Stimulated activated CD4-positive, alpha-beta T cell treated with anti-CD3 and anti-CD28 coated beads, TNF-alpha, amount 100 ng/mL, for 4 hours (primary cell): ENCODE measurements at places on chromosomes 5 and 9.

- no peak for DNase-seq
These were observed 69.8 kb downstream of the ANKH start for GRCh38 chr5:14801792-14802191.

DNA sequence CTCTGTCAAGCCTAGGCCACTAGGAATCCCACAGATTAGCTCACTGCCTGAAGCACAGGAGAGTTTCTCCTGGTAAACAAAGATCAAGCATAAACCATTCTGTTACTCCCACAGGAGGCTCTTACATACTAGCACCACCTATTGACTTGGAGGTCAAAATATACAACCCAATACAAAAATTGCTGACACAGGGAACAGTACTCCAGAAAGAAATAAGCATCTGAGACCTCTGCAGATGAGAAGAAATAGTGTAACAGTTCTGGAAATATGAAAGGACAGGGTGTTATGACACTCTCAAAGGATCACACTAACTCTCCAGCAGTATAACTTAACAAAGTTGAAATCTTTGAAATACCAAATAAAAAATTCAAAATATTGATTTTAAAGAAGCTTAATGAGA lies 269.6 kb upstream of the ARRDC3 start:
- no peak for DNase-seq

GRCh38 chr9:114076237-114077161 lies 1.6 kb downstream of the AMBP start:
- no peak for DNase-seq

- no peak for DNase-seq
These were observed 19.0 kb upstream of the FAM169A start for GRCh38 chr5:74885170-74885569.

GRCh38 chr5:125715216-125715615 lies 708.0 kb upstream of the GRAMD2B start:
- DNase-seq, result no peak

DNA sequence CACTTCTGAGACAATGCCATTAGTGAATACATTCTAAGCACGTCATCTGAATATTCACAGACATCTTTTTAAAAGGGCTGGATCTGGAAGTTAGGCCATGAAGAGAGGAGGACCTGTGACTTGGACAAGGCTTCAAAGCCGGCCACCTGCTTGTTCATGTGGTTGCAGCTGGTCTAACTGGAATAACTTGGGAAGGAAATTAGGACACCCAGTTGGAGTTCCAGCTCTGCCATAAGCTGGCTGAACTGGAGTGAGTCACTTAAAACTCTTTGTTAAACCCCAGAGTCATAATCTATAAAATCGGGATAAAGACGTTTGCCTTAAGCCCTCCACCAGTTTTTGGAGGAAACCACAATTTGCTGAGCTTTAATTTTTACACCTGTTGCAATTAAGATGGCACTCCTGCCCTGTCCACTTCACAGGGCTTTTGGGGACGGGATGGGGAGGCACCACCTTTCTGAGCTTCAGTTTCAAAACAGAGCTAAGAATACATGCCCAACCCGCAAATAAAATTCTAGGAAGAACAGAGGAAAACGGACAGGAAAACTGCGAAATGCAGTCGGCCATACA lies 536 bp upstream of the STX17 start:
- no peak for DNase-seq

DNA sequence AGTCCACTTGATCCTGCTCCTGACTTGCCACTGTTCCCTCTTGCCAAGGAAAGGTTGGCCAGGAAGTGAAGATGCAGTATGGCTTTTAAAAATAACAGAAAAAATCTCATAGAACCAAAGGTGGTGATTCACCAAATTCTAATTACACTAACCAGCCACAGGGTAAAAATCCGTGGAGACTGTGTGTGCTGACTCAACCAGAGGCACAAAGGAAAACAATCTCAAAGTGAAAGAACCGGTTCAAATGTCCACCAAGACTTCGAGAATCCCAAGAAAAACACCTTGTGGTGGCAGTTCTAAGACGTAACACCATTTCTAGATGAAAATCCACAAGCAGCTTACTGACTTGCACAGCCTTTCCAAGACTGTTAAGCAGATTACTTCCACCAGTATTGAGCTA lies 279.1 kb downstream of the TLE1 start:
- no peak for DNase-seq

GRCh38 chr9:135338546-135338945 lies 141.0 kb upstream of the PPP1R26 start:
- DNase-seq, result no peak

DNA sequence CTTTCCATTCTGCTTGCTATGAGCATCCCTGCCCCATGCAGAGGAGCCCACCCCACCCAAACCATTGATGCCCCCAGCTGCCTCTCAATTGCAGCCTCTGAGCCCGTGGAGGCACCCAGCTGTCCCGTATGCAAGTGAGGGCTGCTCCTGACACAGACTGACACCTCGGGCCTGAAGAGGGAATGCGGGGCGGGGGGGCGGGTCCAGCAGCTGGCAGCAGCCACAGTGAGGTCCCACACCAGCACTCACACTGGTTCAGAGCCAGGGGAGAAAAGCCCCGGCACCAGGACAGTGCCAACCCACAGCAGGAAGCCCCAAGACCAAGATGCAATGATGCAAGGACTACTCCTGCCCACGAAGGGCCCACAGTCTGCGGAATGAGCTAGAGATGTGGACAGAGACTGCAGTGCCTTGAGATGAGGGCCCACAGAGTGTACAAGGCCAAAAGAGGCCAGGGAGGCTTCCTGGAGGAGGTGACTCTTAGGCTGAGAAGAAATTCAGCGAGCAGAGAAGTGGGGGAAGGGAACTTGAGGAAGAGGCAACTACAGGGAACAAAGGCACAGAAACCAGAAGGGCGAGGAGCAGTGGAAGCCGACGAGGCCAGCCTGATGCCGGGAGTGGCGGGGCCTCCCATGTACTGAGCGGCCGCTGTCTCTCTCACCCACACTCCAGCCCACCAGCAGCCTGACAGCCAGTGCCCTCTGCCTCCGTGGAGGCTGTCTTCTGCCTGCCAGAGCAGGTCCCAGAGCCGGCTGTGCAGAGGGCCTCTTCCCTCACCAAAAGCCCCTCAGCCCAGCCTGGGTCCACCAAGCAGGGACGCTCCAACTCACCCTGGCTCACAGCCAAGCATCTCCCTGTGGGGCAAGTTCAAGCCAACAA lies 9.2 kb downstream of the EEIG1 start:
- no peak for DNase-seq

DNA sequence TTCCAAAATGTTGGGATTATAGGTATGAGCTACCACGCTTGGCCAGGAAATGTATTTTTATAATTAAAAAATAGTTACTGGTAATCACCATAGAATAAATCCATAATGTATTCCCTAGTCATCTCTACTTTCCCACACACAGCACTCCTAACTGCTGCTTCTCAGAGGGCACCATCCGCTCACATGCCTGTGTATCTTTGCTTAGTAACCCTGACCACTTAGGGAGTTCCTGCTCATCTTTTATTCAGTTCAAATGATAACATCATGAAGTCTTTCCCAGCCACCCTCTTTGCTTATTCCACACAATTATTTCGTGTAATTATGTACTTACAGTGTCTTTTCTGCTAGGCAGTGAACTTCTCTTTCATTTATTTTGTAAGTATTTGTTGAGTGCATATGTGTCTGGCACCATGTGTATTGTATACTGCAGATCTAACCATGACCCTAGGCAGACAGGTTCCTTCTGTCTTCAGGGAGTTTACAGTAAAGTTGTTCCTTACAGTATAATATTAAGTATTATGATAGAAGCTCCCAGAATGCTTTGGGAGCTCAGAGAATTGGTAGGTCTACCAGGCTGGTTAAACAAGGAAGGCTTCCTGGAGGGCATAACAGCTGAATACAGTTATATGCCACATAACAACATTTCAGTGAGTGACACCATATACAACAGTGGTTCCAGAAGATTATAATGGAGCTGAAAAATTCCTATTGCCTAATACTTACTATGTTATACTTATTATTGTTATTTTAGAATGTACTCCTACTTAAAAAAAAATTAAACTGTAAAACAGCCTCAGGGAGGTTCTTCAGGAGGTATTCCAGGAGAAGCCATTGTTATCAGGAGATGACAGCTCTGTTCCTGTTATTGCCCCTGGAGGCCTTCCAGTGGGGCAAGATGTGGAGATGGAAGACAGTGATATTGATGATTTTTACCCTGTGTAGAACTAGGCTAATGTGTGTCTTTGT lies 39.2 kb downstream of the DCAF10 start:
- DNase-seq, result no peak

DNA sequence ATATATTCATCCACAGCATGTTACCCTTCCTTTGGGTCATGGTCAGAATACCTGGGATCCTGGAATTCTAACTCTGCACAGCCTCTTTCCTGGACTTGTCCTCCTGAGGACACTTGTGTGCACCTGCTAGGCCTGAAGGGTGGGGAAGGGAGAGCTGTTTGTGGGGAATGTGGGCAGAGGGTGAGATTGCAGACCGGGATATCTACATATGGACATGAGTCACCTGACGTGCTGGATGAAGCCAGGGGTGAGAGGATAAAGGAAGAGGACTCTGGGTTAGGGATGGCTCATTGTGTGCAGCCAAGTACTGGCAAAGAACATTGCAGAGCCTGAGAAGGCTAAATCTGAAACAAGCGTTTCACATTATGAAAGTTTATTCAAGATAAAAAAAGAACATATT lies 241.4 kb upstream of the RPS23 start:
- no peak for DNase-seq

- DNase-seq, result no peak
These were observed 259.9 kb upstream of the TARS1 start for GRCh38 chr5:33180900-33181299.

DNA sequence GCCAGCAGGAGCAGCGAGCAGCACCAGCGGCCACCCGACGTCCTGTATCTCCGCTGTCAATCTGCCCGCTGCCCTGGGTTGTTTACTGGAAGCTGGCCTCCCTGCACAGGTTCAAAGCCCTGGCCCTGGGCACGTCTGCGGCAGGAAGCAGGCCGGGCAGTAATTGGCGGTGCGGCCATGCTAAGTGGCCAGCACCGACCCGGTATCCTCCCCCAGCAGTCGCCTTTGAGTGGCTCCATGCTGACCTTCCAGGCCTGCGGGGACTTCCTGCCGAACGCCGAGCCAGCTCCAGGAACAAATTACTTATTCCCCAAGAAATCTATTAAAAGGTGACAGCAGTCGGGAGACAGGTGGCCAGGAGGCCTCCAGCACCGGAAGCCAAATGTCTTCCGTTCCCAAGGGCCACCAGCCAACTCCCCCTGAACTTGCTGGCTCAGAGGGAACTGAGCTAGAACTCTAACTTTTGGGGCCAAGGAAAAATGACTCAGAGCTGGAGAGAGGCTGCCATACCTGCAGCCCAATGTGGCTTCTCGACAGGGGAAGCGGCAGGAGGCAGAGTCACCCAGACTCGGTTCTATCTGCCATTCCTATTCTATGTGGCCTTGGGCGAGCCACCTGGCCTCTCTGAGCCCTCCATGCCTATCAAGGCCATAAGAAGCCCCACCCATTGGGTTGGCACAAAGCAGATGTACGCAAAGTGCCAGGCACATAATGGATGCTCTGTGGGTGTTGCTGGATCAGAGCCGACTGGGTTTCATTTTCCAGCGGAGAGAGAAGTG lies 13.7 kb upstream of the PSMB7 start:
- DNase-seq, result no peak

DNA sequence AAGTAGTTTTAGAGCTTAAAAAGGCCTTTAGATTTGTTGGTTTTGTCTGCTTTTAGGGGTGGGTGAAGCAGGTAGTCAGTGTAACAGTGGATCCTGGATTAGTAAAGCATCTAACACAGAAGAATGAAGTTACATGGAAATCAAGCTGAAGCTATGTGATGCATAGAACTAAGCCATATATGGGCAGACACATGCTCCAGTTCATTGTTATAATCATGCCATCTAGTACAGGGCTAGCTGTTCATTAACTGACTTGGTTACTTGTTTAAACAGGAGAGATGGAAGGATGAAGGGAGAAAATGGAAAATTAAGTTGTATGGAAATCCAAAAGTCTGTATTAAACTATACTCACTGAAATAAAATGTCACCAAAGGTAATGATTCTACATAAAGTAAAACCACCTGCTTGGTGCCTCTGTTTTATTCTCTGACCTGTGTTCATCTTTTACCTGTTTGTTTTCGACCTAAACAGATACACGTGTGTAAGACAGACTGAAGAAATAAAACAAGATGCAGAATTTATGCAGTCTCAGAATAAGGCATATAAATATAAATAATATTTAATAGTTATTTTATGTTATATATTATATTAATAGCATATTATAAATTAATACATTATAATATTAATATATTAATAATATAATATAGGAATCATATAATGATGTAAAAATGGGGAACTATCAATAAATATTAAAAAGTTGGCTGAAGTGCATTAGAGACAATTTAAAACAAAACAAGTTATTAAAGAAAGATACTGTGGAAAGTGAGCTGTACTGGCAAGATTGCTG lies 33.9 kb downstream of the MRPS30 start:
- no peak for DNase-seq

DNA sequence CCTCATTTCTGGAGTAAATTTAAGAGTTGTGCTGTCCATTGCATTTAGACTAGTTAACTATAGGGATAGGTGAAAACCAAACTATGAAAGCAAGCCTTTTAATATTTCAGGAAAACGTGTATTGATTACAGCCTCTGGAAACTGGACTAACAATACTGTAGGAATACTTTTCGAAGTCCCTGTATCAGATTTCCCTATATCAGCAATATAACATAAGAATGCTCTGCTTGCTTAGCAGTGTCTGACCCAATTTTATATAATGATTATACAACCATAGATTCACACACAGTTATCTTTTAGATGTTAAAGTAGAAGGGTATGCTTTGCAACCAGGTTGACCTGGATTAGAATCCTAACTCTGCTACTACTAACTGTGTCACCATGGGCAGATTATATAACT lies 203.1 kb downstream of the WDR70 start:
- no peak for DNase-seq

DNA sequence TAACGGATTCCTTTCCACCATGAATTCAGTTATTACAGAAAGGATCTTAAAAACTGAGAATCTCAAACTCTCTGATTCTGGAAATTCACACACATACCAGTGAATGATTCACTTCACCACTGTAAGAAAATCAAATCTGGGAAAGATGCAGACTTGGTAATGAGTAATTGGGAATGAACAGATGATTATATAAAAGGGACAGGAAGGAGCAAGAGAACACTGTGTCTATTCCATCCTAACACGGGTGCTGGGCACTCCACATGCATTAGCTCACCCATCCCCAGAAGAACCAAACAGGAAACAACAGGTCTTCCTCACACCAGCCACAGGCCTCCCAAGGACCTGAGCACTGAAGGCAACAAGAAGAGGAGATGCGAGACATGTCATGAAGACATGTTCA lies 74.8 kb upstream of the ZNF622 start:
- no peak for DNase-seq

DNA sequence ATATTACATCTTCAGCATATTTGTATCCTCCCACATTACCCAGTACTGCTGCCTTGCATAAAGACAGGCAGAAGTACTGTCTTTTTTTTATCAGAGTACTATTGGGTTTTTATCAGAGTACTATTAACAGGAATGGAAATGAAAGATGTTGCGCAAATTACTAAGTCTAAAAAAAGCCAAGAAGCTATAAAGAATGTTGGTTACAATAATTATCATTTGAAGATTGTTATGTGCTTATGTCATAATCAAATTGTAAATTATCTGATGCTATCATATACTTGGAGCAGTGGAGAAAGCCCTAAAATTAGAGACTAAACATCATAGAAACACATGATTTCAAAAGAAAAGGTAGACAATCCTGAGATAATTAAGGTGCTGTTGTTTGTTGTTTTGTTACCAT lies 188.8 kb downstream of the CCDC192 start:
- no peak for DNase-seq

GRCh38 chr5:102764381-102765004 lies 9.4 kb downstream of the PAM start:
- no peak for DNase-seq
